ENCODE measurements at places on chromosomes 6 and 20. TPM values are rescaled to one million over a fixed set of nuclear protein-coding genes. Genes with fewer than 3 reads are reported as not detected.

DNA sequence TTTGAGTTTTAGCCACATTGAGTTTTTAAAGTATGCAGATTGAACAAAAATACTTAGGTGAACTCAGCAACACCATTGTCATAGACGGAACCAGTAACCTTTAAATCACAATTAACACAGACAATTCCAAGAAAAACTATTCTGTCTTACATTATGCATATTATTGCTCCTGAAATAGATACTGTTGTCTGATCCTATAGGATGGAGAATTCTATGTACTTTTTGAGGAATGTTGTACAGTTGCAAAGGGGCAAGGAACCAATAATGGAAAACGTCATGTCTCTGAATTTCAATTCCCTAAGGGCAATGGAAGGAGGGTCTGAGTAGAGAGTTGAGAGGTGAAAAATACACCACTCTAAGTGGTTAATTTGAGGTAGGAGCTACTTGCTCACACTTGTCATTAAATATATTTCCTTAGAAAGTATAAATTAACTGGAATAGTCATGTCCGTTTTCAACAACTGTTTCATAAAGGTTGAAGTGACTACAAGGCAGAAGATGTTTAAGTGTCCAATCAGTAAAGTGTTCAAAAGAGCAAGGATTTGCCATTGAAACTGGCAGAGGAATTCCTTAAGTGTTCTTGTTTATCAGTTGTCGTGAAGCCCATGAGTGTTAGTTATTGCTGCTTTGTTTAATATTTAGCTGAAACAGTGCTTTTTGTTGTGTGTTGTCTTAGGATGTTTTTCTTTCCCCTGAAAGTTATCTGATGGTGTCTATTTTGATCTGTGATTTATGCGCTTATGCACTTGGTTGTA is 1.3 kb downstream of the NKAIN2 start:
- no peak for DNase-seq

GRCh38 chr20:54189630-54190029 is 15.8 kb upstream of the CYP24A1 start:
- DNase-seq: no peak

DNA sequence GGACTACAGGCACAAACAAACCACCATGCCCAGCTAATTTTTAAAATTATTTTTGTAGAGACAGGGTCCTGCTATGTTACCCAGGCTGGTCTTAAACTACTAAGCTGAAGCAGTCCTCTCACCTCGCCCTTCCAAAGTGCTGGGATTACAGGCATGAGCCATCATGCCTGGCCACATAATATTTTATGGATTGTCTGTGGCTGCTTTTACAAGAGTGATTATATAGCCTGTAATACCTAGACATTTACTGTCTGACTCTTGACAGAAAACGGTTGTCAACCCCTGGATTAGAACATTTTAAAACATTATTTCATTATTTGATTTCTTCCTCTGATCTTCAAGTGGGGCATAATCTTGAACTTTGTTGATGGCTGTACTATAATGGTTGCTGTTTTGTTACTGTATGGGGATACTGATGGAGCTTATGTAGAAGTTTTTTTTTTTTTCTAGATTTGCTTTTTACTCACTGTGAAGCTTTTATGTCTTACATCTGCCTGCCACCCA is 14.3 kb downstream of the PARD6B start:
- no peak for DNase-seq

GRCh38 chr6:101883505-101883904 is 490.0 kb downstream of the GRIK2 start:
- no peak for DNase-seq

COL9A1 gene
- polyA plus RNA-seq: not detected

SNAP25 gene
- not detected for polyA plus RNA-seq

CALHM6 gene
- not detected for polyA plus RNA-seq

PREX1 gene
- 4.2 TPM for polyA plus RNA-seq

MOG gene
- polyA plus RNA-seq: not detected

NKX2-2 gene
- not detected for polyA plus RNA-seq

SPATS1 gene
- polyA plus RNA-seq: not detected

Measured in K562 (cell line).